ENCODE measurements at places on chromosomes 1 and 21.

GRCh38 chr1:46284597-46285564 lies 18.5 kb downstream of the LRRC41 start:
- no peak for DNase-seq

DNA sequence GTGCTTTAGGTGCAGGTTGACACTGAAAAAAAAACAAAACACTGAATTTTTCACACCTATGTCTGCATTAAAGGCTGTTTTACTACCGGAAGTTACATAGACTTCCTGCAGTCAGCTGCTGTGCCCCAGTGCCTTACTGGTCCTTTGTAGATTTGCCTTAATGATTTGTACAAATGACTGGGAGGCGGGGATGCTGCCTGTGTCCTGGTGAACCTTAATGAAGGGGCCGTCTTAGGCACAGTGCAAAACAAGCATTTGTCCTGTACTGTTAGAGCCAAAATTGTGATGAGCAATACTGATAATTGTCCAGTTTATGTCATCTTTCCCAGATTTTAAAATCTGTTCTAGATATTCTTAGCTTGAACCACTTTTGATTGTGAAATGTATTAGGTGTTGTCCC lies 90.9 kb upstream of the PGD start:
- no peak for DNase-seq

GRCh38 chr1:67552336-67552759 lies 122.1 kb upstream of the SERBP1 start:
- DNase-seq: no peak

DNA sequence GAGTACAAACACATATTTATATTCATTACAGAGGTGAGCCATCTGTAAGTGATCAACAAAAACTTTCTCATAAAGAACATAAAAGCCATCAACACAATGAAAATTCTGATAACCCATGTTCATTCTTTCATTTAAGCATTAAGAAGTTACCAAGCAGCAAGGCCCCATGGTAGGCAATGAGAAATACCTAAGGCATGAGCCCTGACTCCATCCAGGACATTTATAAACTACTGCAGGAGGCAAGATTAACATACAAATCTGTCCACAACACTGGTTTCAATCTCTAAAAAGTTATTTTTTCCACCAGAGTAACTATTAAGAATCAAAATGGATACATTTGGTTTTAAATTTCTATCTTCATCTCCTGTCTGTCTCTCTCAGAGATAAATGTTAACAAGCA lies 76.1 kb downstream of the SIPA1L2 start:
- no peak for DNase-seq

GRCh38 chr1:151909167-151910149 lies at the start of gene THEM4:
Gene THEM4 (minus strand): TSS chr1:151909511. CDS start chr1:151909458, 53 bp downstream.
- peak; percentile 94 for DNase-seq

- DNase-seq: no peak
Measured at GRCh38 chr1:223792046-223792445, 53.7 kb downstream of the TP53BP2 start.

- no peak for DNase-seq
Measured at GRCh38 chr1:150159550-150159949, 9.8 kb downstream of the PLEKHO1 start.

GRCh38 chr1:65339866-65340468 lies 30.6 kb downstream of the DNAJC6 start:
- no peak for DNase-seq

DNA sequence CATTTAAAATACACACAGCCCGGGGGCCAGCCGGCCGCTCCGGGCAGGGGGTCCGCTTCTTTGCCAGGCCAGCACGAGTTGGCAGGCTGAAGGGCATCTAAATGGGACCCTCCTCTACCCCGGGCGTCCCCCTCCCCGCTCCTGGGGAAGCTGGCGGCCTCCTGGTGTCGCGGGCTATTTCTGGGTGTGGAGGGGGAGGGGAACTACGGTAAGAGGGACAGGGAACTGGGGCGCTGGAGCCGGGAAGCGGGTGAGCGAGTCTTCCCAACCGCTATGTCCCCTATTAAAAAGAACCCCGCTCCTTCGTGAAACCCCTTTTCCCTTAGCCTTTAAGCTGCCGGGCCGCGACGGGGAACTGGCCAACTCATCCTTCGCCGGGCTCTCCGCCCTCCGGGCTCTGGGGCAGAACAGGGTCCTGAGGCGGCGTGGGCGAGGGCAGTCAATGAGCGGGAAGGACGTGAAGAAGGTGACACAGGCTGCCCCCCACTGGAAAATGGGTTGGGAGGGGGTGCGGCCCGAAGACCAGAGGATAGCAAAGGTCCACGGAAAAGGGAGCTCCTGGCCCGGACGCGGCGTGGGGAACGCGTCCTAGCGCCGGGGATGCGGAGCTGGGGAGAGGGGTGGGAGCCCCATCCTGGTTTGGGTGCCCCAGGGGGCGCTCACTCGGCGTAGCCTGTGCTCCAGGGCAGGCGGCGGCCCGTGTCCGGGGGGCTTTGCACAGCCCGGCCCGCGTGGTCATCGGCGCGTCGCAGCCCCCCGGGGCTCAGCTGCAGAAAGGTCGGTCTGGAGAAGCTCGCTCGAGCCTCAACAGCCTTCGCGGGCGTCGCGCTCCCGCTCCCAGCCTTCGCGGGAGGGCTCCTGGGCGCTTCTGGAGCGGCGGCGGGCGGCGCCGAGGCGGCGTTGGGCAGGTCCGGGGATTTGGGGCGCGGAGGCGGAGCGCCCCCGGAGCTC lies 544 bp downstream of the PPM1J start:
- DNase-seq: no peak

DNA sequence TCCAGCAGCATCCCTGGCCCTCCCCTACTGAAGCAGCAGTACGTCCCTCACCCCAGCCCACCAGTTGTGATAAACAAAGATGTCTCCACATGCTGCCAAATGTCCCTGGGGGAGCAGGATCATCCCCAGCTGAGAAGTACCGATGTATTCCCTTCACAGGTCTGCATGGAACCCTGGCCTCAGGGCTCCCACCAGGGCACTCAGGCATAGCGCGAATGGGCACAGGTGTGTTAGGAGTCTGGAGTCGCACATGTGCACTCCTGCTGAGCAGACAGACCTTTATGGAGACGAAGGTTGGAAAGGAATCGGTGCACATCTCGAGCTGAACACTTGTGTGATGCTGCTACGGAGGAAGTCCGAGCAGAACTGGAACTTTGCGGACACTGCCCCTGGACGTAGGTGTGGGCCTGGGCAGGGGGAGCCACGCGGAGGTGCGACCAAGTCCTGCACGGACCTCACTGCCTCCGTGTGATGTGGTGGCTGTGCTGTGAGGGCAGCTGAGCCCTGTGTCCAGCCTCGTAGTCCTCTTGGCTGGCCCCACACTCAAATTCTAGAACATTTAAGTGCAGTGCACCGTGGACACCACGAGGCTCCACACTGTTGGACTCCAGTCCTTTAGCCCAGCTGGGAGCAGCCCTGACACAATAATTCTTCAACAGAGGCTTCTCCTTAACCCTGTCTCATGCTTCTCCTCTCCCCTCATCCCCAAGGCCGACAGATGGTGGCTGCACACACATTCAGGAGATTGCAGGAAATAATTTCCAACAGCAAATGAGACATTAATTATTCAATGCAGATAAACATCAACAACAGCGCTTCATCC lies 43.4 kb downstream of the RSPH1 start:
- DNase-seq: no peak

GRCh38 chr1:109237512-109237911 lies 11.8 kb upstream of the CELSR2 start:
- DNase-seq: no peak

GRCh38 chr1:224082146-224082545 lies 31.8 kb upstream of the FBXO28 start:
- no peak for DNase-seq

DNA sequence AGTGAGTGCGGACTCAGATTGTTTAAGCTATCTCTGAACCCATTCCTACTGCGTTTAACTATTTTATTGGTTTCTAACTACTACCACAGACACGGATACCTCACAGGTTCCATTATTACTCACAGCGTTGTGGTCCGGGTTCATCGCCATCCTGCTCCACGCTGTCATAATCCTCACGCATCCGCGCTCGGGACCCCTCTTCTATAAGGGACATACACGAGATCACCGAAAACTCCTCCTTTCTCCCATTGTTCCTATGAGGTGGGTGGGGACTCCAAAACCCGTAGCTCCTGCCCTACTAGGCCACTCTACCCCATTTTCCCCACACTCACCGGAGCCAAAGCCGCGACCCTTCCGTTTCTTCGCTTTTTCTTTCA lies 610 bp downstream of the RBM8A start:
- DNase-seq: peak; percentile 31

DNA sequence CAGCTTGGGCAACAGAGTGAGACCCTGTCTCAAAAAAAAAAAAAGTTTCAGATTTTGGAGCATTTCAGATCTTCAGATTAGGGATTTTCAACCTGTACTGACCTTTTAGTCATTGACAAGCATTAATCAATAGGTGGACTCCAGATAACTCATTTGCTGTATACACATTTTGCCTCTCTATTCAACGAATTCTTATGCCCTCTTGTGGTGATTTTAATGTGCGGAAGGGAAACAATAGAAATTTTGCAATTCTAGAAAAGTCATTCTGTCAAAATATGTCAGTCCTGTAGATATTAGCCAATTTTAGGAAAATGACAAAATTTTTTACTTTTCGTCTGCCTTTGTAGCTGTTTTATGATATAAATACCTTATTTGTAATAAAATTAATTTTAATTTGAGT lies 11.6 kb upstream of the OR2G2 start:
- peak; percentile 7 for DNase-seq

DNA sequence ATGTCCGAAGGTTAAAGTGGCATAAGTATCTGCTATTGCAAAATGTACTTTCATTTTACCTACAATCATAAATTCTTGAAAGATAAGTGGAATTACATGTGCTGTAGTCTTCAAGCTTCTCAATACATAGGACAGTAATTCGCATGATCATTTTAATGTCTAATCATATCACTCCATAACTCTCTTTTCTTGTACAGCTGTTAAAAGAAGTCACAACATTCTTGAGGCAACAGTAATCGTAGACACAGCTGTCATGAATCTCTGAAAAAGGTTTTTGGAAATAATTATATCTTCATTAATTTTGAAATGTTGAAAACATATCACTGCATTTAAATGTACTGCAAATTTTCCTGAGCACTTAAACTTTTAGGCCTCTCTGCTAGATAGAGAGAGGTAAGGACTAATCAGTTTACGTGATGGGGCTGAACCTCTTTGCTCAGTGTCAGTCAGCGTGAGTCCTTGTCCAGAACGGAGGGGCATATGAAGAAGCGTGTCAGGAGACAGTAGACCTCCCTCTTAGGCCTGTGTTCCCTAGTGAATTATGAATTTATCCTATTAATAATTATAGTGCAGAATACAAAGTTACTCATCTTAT lies 133.4 kb downstream of the NEK7 start:
- no peak for DNase-seq

GRCh38 chr1:78676347-78676982 lies 26.8 kb downstream of the IFI44 start:
- peak; percentile 59 for DNase-seq

- DNase-seq: no peak
Measured at GRCh38 chr1:67785847-67786753, 47.2 kb downstream of the GNG12 start.

DNA sequence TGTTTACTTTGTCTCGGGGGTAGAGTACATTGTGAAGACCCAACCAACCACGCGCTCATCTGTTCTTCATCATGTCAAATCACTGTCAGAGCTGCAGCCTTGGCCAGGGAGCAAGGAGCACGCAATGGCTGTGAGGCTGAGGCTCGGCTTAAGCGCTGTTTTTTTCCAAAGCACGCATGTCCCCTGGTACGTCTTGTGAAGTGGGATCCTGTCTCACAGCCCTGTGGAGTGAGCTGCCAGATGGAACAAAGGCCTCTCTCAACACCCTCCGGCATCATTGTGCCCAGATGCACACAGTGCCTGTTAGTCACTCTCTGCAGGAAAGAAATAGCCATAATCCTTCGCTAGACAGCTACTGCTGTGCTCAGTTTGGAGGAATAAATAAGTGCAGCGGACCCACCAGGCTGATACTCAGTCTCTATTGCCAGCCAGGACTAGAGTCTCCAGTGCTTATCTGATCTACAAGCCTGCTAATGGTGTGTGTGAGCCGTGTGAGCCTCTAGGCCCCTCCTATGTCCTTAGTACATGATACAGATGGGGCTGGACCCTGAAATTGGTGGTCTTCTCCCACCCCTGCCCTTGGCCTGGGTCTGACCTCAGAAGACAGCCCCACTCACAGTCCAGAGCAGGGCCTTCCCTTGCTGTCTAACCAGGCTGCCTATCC lies 91.3 kb upstream of the COA6 start:
- DNase-seq: no peak

- DNase-seq: no peak
Measured at GRCh38 chr1:10778640-10779039, 17.8 kb downstream of the CASZ1 start.

DNA sequence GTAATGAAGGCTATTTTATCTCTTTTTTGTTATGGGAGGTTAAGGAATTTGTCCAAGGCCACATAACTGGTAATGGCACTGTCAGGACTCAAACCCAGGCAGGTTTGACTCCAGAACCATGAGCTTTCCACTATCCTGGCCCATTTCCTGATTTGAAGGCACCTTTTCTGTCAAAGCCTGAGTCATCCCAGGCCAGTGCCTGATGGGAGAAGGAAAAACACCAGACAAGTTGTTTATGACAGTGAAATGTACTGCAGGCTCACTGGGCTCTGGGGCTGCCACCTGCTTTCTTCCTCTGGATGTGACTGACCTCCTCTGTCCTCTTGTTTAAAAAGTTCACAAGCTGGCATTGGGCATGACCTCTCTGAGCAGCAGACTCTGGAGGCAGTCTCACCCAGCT lies 71.8 kb upstream of the SPATA6 start:
- DNase-seq: no peak

- no peak for DNase-seq
Measured at GRCh38 chr1:173267453-173267945, 60.4 kb upstream of the TNFSF4 start.

GRCh38 chr1:95953015-95953414 lies 719.0 kb downstream of the RWDD3 start:
- DNase-seq: peak; percentile 28

- no peak for DNase-seq
Measured at GRCh38 chr1:30611741-30612309, 111.6 kb downstream of the MATN1 start.

DNA sequence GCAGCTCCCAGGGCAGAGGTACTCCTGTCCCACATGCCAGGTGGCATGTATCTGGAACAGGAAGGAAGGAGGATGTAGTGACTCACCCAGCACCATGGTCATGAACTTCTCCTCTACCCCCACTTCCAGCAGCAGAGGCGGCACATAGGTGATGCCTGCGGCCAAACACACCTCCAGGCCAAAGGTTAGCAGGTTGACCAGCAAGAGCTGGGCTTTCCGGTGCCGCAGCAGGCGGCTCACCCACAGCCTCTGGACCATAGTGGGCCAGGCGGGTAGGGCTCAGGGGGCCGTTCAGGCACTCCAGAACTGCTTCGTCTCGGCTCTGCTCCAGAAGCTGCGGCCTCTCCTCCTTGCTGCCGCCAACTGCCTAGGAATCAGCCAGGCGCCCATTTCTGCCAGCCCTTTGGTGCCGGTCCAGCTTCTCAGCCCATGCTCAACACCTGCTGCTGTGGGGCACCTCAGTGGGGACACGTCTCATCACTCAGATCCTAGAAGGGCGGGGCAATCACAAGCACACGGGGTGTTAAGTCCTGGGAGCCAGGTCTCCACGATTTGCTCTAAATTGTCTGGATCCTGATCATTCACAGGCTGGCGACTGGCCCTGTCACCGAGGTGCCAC lies 15.8 kb downstream of the SLC45A3 start:
- DNase-seq: no peak

GRCh38 chr1:195733408-195733807 lies 874.8 kb downstream of the KCNT2 start:
- no peak for DNase-seq

- DNase-seq: no peak
Measured at GRCh38 chr1:76950306-76950705, 83.0 kb downstream of the ST6GALNAC5 start.

Data from left kidney (tissue), 8 donors.